ENCODE measurements at places on chromosomes 2 and 18.

DNA sequence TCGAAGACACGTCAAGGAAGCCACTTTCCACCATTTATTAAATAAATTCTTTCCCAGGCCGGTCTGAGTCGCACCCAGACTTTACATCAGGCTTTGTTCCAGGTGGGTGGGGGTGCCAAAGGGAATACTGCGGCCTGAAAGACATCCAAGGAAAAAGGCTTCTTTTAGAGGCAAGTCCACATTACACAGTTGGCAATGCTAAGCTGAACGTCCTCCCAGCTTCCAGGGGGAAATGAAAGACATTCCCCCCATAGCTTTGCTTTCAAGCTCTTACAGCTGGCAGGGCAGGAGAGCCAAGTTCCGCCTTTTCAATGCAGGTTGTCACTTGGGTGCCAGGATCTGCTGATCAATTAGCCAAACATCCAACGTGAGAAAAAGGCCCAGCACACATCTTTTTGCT is 36.5 kb upstream of the PTPN4 start:
- H3K27me3 ChIP-seq, result no peaks in the 10 kb centered on the region
- no peak for DNase-seq
- no peaks in the 10 kb centered on the region for H3K4me1 ChIP-seq

DNA sequence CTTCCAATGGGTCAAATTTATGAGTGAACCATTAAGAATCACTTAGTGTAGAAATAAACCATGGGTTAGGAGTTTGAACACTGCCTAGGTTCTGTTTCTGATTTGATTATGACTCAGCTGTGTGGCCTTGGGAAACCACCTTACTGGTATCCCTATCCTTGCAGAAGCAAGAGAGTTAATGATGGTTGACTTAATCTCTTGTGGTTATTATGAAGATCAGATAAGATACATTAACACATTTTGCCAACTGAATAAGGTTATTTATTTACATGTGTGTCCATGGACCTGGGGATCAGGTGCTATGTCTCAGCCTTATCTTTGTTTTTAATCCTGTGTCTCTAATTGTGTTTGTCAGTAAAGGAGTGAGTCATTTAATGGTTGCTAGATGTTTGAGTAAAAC is 5.4 kb upstream of the KCNJ13 start:
- no peak overlapping the region for H3K4me3 ChIP-seq
- H3K27me3 ChIP-seq, result no peaks in the 10 kb centered on the region
- peaks cover 25% of the 10 kb centered on the region for H3K36me3 ChIP-seq

DNA sequence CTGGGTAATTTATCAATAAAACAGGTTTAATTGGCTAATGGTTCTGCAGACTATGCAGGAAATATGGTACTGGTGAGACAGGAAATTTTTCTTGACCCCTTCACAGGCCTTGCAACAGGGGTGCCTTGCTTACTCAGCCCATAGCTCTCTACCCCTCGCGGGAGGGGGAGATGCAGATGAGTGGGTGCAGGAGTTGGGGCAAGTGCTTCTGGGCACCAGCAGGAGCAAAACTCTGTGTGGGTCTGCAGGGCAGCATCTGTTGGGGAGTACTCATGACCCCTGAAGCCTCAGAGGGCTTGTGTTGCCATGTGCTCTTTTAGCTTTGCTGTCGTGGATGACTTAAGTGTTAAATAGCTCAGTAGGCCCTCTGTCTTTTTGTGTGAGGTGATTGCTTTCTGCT is 48.6 kb downstream of the GULP1 start:
- no peaks in the 10 kb centered on the region for H3K27me3 ChIP-seq
- H3K4me3 ChIP-seq, result no peak overlapping the region
- no peaks in the 10 kb centered on the region for H3K4me1 ChIP-seq

GRCh38 chr2:149100739-149101699 is 62.5 kb downstream of the LYPD6B start:
- no peaks in the 10 kb centered on the region for H3K4me1 ChIP-seq
- H3K27ac ChIP-seq, result no peak overlapping the region
- no peaks in the 10 kb centered on the region for H3K27me3 ChIP-seq

DNA sequence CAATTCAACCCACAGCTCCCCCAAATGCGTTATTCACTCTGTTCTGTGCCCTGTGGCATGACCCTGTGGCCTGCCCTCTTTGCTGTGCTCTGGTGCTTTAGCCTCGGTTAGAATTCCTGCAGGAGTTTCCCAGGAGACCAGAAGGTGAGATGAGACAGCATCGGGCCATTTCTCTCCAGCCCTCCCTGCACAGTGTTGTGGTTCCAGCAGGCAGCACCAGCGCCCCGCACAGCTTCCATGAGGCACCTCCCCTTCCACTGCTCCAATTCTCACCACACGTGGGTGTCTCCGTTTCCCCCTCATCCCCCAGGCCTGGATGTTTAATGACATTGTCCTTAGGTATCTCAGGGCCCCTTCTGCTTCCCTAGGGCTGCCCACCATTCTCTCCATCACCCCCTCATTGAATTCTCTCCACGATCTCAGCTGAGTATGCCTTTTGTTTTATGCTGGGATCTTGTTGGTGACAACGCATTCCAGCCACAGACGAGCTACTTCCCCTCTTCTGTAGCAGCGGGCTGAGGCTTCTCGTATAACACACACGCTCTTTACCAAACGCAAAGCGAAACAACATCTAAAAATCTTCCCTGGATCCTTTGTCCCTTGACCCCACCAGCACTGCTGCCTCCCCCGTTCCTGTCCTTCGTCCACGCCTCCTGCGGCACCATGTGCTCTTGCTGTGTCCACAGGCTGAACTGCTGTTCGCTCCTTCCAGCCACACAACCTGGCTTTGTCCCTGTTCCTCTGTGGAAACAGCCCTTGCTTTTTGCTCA is 35.1 kb downstream of the ACKR3 start:
- no peaks in the 10 kb centered on the region for H3K4me1 ChIP-seq
- H3K36me3 ChIP-seq, result no peaks in the 10 kb centered on the region
- no peak overlapping the region for H3K4me3 ChIP-seq

DNA sequence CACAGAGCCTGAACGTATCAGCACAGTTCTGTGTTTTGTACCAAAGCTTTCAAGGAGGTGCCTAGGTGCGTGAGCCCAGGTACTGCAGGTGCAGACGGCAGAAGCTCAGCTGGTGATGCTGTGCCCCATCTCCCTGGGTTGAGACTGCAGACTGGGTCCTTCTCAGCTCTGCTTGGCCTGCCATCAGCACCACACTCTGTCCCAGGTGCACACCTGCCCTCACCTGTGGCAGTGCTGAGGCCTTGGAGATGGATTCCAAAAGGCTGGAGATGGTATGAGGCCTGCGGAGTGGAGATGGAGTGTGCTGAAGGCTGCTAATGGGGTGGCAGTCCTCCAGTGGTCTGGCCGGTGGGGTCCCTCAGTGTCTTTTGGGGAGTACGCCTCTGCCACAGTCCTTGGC is 9.3 kb downstream of the LDLRAD4 start:
- peaks cover 2% of the 10 kb centered on the region for H3K36me3 ChIP-seq
- no peaks in the 10 kb centered on the region for H3K27me3 ChIP-seq
- no peak overlapping the region for H3K27ac ChIP-seq
- no peak overlapping the region for H3K4me3 ChIP-seq
- DNase-seq, result no peak

- no peaks in the 10 kb centered on the region for H3K27me3 ChIP-seq
- H3K4me1 ChIP-seq, result no peaks in the 10 kb centered on the region
- no peak for DNase-seq
- no peaks in the 10 kb centered on the region for H3K36me3 ChIP-seq
- H3K27ac ChIP-seq, result no peak overlapping the region
Measured at GRCh38 chr2:41413813-41414485, 633.9 kb upstream of the PKDCC start.

DNA sequence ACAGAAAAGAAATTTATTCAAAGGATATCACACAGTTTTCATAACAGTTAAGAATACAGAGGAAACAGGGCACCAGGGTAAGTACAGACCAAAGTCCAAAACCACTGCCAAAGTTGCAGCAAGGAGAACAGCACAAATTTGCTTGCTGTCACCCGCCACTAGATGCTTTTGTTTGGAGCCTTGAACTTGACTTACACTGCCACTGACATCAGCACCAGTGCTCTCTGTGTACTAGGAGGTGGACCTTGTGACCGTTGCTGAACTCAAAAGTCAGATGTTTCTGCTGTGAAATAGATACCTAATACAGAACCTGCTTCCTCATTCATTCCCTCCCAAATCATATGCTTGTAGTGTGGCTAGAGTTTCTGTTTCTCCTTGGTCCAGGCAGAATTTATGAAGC is 578.3 kb upstream of the TMEFF2 start:
- no peak overlapping the region for H3K4me3 ChIP-seq
- H3K27ac ChIP-seq, result no peak overlapping the region
- no peaks in the 10 kb centered on the region for H3K4me1 ChIP-seq
- DNase-seq, result no peak
- no peaks in the 10 kb centered on the region for H3K27me3 ChIP-seq
- H3K36me3 ChIP-seq, result no peaks in the 10 kb centered on the region

DNA sequence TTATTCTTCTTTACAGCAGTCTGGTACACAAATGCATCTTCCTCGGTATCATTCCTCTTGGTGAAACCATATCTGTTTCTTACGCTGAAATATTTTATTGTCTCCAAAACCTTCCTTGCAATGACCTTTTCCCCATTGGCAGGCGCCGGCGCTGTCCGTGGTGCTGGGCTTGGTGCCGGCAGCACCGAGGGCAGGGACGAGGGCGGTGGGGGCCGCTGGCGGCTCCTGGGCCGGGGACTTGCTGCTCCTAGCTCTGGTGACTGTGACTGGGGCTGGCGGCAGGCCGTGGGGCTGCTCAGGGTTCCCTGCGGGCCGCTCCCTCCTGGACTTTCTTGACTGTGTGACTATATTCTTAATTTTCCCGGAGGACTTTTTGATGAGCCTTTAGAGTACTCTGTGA is 72.5 kb downstream of the GPR39 start:
- no peaks in the 10 kb centered on the region for H3K36me3 ChIP-seq
- no peak overlapping the region for H3K27ac ChIP-seq
- H3K27me3 ChIP-seq, result peaks cover 17% of the 10 kb centered on the region
- H3K4me1 ChIP-seq, result no peaks in the 10 kb centered on the region
- H3K4me3 ChIP-seq, result no peak overlapping the region

DNA sequence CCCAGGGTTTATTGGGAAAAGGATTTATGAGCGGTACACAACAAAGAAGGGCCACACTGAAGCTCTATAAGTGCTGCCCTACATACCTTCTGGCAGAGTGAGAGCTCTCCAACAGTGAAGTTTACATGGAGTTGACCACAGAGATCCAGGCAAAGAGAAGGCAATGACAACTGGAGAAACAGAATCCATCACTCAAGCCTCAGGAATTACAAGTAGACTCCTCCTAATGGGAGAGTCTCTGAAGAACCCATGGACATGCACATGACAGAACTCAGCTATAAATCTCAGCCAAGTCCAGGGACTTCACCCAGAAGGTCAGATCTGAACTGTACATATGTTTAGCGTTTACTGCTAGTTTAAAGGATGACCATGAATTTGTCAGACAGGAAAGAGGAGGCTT is 164.7 kb downstream of the DNAH7 start:
- no peak overlapping the region for H3K27ac ChIP-seq
- H3K4me3 ChIP-seq, result no peak overlapping the region
- no peaks in the 10 kb centered on the region for H3K27me3 ChIP-seq
- H3K36me3 ChIP-seq, result no peaks in the 10 kb centered on the region
- DNase-seq, result no peak

DNA sequence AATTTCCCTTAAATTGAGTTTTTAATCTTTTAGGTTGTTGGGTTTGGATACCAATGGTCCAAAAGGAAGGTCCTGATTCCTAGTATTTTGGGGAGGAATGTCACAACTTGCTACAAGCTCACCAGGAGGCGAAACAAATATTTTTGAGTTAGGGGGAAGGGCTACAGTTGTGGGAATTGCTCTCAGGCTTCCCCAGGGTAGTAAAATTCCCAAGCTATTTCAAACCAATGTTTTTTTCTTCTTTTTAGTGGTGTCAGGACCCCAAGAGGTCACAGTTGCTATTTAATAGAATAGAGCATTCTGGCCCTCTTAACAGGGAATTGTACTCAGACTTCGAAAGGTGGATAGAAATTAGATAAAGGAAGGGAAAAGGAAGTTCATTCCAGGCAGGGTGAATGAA is 68.5 kb upstream of the ST3GAL5 start:
- no peak for DNase-seq
- H3K4me1 ChIP-seq, result no peaks in the 10 kb centered on the region
- no peaks in the 10 kb centered on the region for H3K36me3 ChIP-seq
- no peak overlapping the region for H3K4me3 ChIP-seq
- no peak overlapping the region for H3K27ac ChIP-seq
